Sigmoid colon (tissue), 7 donors: ENCODE measurements at places on chromosomes 4 and X. TPM values are rescaled to one million over a fixed set of nuclear protein-coding genes. Genes with fewer than 3 reads are reported as not detected.

- H3K36me3 ChIP-seq: no peaks in the 10 kb centered on the region
- DNase-seq: no peak
- H3K27me3 ChIP-seq: no peaks in the 10 kb centered on the region
- no peak overlapping the region for H3K27ac ChIP-seq
Measured at GRCh38 chr4:36043901-36044300, 200.4 kb downstream of the ARAP2 start.

GRCh38 chr4:168907119-168907698 lies 102.8 kb downstream of the CBR4 start:
- H3K27me3 ChIP-seq: no peaks in the 10 kb centered on the region
- H3K4me3 ChIP-seq: no peak overlapping the region
- H3K27ac ChIP-seq: peak overlapping the region; percentile 76

Gene SCML2
- total RNA-seq: 2.6 TPM

GRCh38 chrX:102958794-102959193 lies 21.7 kb downstream of the RAB40AL start:
- no peaks in the 10 kb centered on the region for H3K4me1 ChIP-seq
- no peaks in the 10 kb centered on the region for H3K36me3 ChIP-seq
- DNase-seq: no peak

Gene IL2RG
- total RNA-seq: 3.2 TPM

DNA sequence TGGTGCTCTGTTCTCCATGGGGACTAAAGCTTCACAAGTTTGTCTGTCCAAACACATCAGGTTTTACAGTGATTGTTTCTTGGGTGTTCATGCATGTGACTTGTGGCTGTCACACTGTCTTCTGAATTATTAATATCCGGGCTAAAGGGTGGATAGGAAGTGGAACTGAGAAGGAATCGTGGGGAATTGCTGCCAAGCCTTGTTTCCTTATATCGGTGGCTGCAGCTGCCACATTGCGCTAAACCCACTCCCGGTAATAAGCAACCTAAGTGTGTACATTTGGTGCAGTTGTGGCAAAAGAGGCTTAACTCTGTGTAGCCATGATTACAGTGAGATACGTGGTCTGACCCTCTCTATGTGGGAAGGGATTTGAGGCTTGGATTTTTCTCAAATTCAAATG lies 30.7 kb downstream of the SEPTIN11 start:
- no peak for DNase-seq
- H3K27ac ChIP-seq: no peak overlapping the region
- no peaks in the 10 kb centered on the region for H3K36me3 ChIP-seq
- H3K4me3 ChIP-seq: no peak overlapping the region

GRCh38 chrX:15985937-15986336 lies 131.3 kb upstream of the AP1S2 start:
- H3K4me3 ChIP-seq: no peak overlapping the region
- H3K36me3 ChIP-seq: no peaks in the 10 kb centered on the region
- H3K27me3 ChIP-seq: no peaks in the 10 kb centered on the region
- H3K27ac ChIP-seq: no peak overlapping the region
- no peak for DNase-seq
- H3K4me1 ChIP-seq: no peaks in the 10 kb centered on the region

DNA sequence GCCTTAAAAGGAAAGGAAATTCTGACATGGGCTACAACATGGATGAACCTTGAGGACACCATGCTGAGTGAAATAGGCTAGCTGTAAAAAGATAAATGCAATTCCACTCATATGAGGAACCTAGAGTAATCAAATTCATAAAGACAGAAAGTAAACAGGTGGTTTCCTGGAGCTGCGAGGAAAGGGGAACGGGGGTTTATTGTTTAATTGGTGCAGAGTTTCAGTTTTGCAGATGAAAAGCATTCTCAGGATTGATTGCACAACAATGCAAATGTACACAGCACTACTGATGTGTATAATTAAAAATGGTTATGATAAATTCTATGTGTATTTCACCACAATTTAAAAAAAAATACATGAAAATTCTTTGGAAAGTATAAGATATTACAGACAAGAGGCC lies 24.0 kb downstream of the PLRG1 start:
- DNase-seq: no peak
- no peaks in the 10 kb centered on the region for H3K36me3 ChIP-seq
- H3K27ac ChIP-seq: no peak overlapping the region
- no peaks in the 10 kb centered on the region for H3K27me3 ChIP-seq

Gene BST1
- 7.7 TPM for total RNA-seq

DNA sequence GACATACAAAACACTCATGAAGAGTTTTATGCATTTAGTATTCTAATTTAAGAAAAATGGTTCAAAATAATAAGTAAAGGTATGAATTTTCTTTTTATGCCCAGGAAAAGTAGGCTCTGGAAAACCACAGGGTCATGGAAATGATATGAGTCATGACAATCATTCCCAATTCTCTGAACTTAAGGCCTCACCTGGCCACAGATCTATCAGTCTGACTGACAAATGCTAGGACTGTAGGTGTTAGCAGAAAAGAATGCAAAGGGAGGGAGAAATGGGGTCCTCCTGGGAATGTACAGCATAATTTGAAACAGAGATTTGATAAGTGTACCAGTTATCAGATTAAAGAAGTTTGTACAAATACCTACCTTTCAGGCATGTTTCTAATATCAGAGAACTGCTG lies 270.5 kb upstream of the ARSJ start:
- H3K4me1 ChIP-seq: no peaks in the 10 kb centered on the region
- H3K4me3 ChIP-seq: no peak overlapping the region
- no peaks in the 10 kb centered on the region for H3K36me3 ChIP-seq
- no peak overlapping the region for H3K27ac ChIP-seq
- no peak for DNase-seq

Gene PAGE4
- total RNA-seq: not detected

DNA sequence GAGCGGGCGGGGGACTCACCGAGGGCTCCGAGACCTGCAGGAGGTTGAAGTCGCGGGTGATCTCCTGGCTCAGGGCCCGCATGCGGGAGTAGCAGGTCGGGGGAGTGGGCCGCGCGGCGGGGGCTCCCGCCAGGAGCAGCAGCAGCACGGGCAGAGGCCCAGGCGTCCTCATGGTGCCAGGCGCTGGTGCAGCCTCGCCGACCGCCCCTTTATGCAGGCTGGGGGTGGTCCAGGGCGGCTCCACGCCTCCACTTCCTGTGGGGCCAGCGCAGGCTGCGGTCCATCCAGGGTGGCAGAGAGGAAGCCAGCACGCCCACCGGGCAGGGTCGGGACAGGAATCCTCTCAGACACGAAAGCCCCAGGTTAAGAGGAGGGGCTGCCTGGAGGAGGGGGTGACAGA lies at the start of gene CYTL1:
TSS of gene CYTL1 (minus strand) at position 185 of the 400 bp plus-strand sequence. CDS start at position 172, 13 bp downstream.
- no peaks in the 10 kb centered on the region for H3K4me1 ChIP-seq
- peak within 1 kb of the TSS; percentile 27 for H3K4me3 ChIP-seq
- DNase-seq: no peak

DNA sequence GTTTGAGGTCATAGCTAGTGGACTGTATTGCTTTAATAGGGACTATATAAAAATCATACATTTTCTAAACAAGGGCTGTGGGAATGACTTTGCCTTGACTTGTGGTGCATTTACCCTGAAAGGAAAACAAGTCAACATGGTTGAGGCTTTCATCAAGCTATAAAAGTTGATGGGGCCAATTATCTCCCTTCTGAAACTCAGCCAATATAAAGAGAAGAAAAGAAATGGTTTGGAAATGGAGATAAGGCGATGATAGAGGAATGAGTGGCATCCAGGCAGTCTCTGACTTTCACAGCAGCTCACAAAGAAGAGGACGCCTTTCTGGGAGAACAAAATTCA lies 118.7 kb downstream of the SMARCA1 start:
- H3K36me3 ChIP-seq: no peaks in the 10 kb centered on the region
- DNase-seq: no peak
- H3K4me3 ChIP-seq: no peak overlapping the region
- H3K27ac ChIP-seq: no peak overlapping the region
